ENCODE measurements at places on chromosomes 5 and 9.

GRCh38 chr5:74030371-74030770 lies 404.4 kb downstream of the ARHGEF28 start:
- DNase-seq: no peak

DNA sequence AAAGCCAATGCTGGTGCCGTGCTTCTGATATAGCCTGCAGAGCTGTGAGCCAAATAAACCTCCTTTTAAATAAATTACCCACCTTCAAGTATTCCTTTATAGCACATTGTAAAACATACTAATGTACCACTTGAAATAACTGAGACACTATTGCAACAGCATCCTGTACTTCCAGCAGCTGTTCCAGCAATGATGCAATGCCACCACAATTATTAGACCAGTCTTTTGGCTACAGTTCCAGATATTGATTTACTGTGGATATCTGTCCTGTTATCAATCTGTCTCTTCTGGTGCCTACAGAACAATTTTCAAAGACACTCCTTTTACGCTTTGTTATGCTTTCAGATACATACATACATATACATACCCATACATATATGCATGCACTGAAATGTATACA lies 567.9 kb downstream of the TAF11L14 start:
- no peak for DNase-seq

DNA sequence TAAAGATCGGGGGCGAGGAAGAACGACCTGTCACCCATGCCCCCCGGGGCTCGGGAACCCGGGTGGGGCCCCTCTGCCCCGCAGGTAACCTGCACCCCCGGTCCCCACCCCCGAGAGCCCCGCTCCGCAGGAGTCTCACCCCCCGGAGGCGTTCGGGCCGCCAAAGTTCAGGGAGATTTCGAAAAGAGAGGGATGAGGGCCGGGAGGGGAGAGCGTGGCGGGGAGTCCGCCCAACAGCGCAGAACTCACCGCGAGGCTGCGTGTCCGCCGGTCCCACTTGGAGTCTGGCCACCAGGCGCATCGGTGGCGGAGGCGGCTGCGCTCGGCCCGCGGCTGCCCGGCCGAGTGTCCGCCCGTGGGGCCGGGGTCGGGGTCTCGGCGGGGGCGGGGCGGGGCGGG lies at the start of gene PHF19:
TSS of gene PHF19 (minus strand) at position 347 of the 399 bp plus-strand sequence. CDS start 2,447 bp downstream, outside the sequence.
- DNase-seq: no peak

DNA sequence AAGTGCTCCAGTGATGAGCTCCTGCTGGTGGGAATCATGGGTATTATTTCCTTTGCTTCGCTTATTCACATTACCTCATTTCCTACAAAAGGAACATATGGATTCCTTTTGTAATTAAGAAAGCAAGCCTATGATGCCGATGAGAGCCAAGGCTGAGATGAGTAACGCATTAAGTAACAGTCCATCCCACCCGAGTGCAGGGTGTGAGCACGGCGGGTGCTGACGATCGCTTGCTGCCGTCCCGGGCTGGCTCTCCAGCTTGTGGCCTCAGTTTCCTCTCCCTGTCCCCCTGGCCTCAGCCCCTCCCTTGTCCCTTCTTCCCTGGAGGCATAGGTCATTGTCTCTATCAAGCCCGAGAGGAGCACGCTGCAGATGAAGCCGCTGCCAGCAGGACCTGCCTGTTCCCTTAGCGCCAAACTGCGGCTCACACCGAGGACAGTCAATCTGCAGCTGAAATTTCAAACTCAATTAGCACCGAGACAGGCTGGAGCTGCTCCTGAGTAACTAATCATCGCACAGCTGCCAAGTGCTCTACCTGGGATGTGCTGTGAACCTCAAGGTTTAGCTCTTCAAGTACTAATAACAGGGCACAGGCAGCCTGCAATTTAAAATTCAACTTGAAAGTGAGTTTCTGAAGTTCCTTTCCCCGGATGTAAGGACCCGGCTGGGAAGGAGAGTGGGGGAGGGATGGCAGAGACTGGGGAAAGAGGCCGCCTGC lies 115.2 kb upstream of the RAPGEF1 start:
- DNase-seq: no peak

DNA sequence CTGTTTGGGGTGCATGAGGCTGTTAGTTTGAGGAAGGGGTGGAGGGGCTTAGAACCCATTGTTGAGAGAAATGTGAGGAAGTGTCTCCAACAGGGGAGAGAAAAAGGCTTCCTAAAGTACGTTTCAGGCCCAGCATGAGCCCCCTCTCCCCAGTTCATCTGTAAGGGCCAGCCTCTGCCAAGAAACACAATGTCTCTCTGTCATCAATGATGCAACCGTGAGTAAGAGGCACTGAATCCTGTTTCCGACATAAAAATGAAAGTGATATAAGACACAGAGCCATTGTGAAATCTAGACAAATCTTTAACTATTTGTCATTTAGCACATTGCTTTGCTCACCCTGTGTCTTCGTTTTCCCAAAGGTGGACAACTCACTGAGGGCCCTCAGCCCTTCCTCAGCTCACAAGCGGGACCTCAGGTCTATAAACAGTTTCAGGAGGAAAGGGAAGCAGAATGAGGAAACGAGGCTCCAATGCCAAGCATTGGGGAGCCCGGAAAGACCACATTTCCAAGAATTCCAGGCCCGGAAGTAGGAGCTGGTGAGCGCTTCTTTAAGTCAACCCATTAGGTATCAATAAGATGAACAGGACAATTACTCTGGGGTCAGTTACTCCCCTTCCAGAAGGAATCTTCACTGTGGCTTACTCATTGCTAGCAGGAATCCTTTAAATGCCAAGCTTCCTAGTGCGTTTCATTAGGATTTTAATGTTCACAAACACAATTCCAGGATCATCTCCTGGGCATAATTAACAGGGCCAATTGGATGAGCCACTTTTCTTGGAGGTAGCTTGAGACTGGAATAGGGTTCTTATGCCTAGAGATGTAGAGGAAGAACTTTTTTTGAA lies 59.0 kb upstream of the KLF4 start:
- DNase-seq: peak; percentile 26
